Colonic mucosa (tissue), 4 donors: ENCODE measurements at places on chromosomes 16 and 17. TPM values are rescaled to one million over a fixed set of nuclear protein-coding genes. Genes with fewer than 3 reads are reported as not detected.

SHBG gene
- 0.64 TPM for total RNA-seq

TERB1 gene
- total RNA-seq = not detected

ASGR2 gene
- total RNA-seq = 0.45 TPM

DNA sequence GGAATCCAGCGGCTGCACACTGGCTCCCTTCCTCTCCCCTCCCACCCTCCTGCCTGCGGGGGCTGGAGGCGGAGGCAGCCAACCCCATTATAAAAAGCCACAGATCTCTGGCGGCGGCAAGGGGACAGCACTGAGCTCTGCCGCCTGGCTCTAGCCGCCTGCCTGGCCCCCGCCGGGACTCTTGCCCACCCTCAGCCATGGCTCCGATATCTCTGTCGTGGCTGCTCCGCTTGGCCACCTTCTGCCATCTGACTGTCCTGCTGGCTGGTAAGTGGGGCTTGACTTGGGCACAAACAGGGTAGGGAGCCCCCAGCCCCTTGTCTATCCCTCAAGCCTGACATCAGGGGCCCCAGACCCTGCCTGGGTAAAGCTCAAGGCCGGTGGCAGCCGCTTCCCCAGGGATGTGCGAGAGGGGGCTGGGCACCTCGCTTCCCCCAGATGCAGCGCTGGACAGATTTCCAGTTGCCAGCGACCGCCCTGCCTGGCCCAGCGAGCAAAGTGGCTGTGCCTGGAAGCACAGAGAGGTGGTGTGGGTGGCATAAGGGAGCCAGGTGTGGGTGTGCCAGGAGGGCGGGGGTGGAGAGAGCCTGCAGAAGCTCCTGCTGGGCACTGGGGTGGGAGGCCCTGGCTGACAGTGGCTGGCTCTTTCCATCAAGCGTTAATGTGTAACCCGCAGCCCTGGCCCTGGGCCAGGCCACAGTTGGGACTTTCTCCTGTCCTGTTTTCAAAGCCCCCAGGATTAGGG lies at the start of gene CX3CL1:
Gene CX3CL1, plus strand, starts transcription at position 119 of the 745 bp plus-strand sequence. Its CDS starts 79 bp downstream, at position 198.
- DNase-seq = peak; percentile 81

DNA sequence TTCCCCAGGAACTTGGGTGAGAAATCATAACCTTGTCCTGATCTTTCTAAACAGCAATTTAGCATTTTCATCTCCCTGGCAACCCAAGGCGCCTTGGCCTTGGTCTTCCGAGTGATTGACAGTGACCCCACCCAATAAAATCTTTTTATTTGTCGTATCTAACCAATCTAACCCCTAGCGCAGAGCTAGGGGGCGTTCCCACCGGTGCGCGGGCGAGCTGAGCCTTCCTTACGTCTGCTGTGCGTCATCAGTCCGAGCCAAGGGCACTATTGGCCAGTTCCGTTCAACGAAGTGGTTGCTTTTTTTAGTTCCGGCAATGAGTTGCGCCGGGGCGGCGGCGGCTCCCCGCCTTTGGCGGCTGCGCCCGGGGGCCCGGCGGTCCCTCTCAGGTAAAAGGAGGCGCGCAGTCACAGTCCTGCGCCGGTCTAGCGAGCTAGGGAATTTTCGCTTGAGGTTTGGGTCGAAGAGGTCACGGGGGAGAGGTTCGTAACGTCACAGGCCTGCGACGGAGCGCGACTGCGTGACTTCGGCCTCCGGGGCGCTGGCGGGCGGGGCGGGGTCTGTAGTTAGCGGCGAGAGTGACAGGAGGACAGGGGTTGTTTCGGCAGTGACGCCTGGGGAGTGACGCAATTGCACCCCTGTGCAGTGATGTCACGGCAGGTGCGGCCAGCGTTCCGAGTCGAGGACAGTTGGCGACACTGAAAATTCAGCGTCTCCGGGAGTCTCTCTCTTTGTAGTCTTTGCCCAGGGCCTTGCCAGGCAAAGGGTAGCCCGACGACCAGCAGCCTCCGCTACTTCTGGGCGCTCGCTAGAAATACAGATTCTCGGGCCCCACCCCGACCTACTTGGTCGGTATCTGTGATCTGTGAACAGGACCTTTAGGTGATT lies at the start of gene COQ7:
Gene COQ7, plus strand, starts transcription at position 266 of the 888 bp plus-strand sequence. Its CDS starts 51 bp downstream, at position 317.
- peak; percentile 98 for DNase-seq

GRCh38 chr16:22312897-22313781 lies 15.9 kb downstream of the POLR3E start:
- DNase-seq = no peak

- DNase-seq = no peak
These were observed 22.9 kb downstream of the ADAM11 start for GRCh38 chr17:44781551-44782325.

DNA sequence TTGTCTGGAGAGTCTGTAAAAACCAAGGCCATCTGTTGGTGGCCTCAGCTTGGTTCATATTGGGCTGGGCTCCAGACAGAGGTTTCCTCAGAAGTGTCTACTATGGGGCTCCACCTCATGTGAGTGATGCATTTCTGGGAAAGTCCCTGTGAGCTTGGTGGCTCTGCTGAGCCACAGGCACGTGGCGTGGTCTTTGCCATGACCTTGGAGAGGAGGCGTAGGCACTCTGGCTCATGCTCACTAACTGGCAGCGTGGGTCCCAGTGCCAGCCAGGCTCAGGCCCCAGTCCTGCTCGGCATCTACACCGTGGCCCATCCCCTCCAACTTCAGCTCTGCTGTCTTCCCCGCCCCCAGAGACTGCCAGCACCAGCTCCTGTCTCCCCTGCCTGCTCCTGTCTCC lies 10.7 kb upstream of the SMTNL2 start:
- DNase-seq = no peak

DNA sequence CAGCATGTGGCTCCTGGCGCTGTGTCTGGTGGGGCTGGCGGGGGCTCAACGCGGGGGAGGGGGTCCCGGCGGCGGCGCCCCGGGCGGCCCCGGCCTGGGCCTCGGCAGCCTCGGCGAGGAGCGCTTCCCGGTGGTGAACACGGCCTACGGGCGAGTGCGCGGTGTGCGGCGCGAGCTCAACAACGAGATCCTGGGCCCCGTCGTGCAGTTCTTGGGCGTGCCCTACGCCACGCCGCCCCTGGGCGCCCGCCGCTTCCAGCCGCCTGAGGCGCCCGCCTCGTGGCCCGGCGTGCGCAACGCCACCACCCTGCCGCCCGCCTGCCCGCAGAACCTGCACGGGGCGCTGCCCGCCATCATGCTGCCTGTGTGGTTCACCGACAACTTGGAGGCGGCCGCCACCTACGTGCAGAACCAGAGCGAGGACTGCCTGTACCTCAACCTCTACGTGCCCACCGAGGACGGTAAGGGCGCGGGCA lies 645 bp downstream of the NLGN2 start:
- DNase-seq = no peak

DNA sequence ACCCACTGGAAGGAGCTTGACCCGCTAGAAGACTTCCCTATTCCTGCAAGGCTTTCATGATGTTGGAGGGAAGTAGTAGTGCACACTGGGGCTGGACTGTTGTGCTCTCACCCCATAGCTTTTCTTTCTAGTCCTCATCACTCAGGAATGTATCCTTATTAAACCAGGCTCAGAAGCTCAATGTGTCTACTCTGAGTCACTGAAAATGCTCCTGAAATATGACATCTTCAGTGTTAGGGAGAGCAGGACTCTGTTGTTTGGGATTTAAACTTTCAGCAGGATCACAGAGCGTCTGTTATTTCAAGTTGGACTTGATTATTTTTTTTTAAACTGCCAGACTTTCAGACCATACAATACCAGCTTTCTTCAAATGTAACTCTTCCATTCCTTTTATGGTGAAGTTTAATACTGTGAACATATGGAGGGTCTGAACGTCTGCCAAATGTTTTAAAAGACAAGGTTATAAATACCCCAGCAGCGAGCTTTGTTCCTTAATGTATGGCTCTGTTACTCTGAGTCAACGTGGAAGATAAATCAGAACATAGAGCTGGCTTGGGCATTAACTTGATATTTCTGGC lies 257.5 kb downstream of the CDH11 start:
- no peak for DNase-seq
